A549 treated with RU486 at 1 μM for 4 hours (cell line): ENCODE measurements at places on chromosomes 4 and X. TPM values are rescaled to one million over a fixed set of nuclear protein-coding genes. Genes with fewer than 3 reads are reported as not detected.

ADH7 gene
- total RNA-seq, result not detected in 5 replicates

NPNT gene
- total RNA-seq, result 0.18 to 0.46 TPM (median 0.40 TPM) in 5 replicates

RBMXL3 gene
- total RNA-seq, result not detected in 5 replicates

ALB gene
- total RNA-seq, result 0.06 to 5.8 TPM in 2 of 5 replicates, not detected in the others

KCNIP4 gene
- total RNA-seq, result not detected in 5 replicates

TMLHE gene
- total RNA-seq, result 8.5 to 10.1 TPM (median 9.0 TPM) in 5 replicates

VSIG1 gene
- 0.27 to 0.71 TPM (median 0.32 TPM) in 5 replicates for total RNA-seq

IBSP gene
- not detected in 5 replicates for total RNA-seq

PABPC4L gene
- 0.06 to 0.10 TPM (median 0.07 TPM) in 4 of 5 replicates, not detected in the other for total RNA-seq

ADH1C gene
- total RNA-seq, result 0.35 TPM in 1 of 5 replicates, not detected in the others

SMR3B gene
- not detected in 5 replicates for total RNA-seq

PORCN gene
- total RNA-seq, result 13.8 to 17.4 TPM (median 15.7 TPM) in 5 replicates

RGN gene
- not detected in 5 replicates for total RNA-seq

RRH gene
- total RNA-seq, result 0.06 TPM in 1 of 5 replicates, not detected in the others

SH3TC1 gene
- total RNA-seq, result 6.7 to 10.5 TPM (median 7.7 TPM) in 5 replicates

C4orf50 gene
- not detected in 5 replicates for total RNA-seq

SHROOM3 gene
- total RNA-seq, result 3.7 to 6.8 TPM (median 5.9 TPM) in 5 replicates

KIT gene
- total RNA-seq, result not detected in 5 replicates

UCHL1 gene
- total RNA-seq, result 927 to 1,032 TPM (median 975 TPM) in 5 replicates

USP17L20 gene
- not detected in 5 replicates for total RNA-seq

NRK gene
- not detected in 5 replicates for total RNA-seq

TIGD2 gene
- 2.6 to 6.0 TPM (median 4.9 TPM) in 5 replicates for total RNA-seq

CCDC158 gene
- not detected in 5 replicates for total RNA-seq

CD40LG gene
- total RNA-seq, result not detected in 5 replicates

FAM184B gene
- 0.03 to 0.05 TPM (median 0.03 TPM) in 4 of 5 replicates, not detected in the other for total RNA-seq

SPP1 gene
- 154 to 221 TPM (median 176 TPM) in 5 replicates for total RNA-seq

SLITRK4 gene
- not detected in 5 replicates for total RNA-seq

SNCA gene
- total RNA-seq, result 0.09 to 0.56 TPM (median 0.24 TPM) in 4 of 5 replicates, not detected in the other

JADE3 gene
- total RNA-seq, result 10.0 to 14.8 TPM (median 12.7 TPM) in 5 replicates

ZXDB gene
- total RNA-seq, result 3.0 to 7.1 TPM (median 6.8 TPM) in 5 replicates

NUP62CL gene
- 14.1 to 22.2 TPM (median 17.0 TPM) in 5 replicates for total RNA-seq

BMP2K gene
- 5.6 to 11.9 TPM (median 11.6 TPM) in 5 replicates for total RNA-seq

NSDHL gene
- 38.2 to 49.3 TPM (median 41.3 TPM) in 5 replicates for total RNA-seq

REPS2 gene
- total RNA-seq, result 0.32 to 0.80 TPM (median 0.56 TPM) in 5 replicates

BRS3 gene
- not detected in 5 replicates for total RNA-seq

FOXP3 gene
- total RNA-seq, result 0.06 to 0.33 TPM (median 0.10 TPM) in 5 replicates

TBL1X gene
- 12.2 to 15.0 TPM (median 13.9 TPM) in 5 replicates for total RNA-seq

CCKAR gene
- not detected in 5 replicates for total RNA-seq

GLRB gene
- 0.45 to 0.85 TPM (median 0.76 TPM) in 5 replicates for total RNA-seq

UGT2B15 gene
- total RNA-seq, result 0.09 to 0.13 TPM in 2 of 5 replicates, not detected in the others

ANKRD50 gene
- total RNA-seq, result 2.4 to 5.6 TPM (median 4.7 TPM) in 5 replicates

PCDH18 gene
- total RNA-seq, result not detected in 5 replicates

GNRHR gene
- not detected in 5 replicates for total RNA-seq

RAB28 gene
- 8.1 to 10.0 TPM (median 8.7 TPM) in 5 replicates for total RNA-seq

NXF2B gene
- total RNA-seq, result not detected in 5 replicates
